ENCODE measurements at places on chromosomes 4 and X.
A peak's percentile ranks its signal among the peaks of the same experiment; 100 is the strongest.

DNA sequence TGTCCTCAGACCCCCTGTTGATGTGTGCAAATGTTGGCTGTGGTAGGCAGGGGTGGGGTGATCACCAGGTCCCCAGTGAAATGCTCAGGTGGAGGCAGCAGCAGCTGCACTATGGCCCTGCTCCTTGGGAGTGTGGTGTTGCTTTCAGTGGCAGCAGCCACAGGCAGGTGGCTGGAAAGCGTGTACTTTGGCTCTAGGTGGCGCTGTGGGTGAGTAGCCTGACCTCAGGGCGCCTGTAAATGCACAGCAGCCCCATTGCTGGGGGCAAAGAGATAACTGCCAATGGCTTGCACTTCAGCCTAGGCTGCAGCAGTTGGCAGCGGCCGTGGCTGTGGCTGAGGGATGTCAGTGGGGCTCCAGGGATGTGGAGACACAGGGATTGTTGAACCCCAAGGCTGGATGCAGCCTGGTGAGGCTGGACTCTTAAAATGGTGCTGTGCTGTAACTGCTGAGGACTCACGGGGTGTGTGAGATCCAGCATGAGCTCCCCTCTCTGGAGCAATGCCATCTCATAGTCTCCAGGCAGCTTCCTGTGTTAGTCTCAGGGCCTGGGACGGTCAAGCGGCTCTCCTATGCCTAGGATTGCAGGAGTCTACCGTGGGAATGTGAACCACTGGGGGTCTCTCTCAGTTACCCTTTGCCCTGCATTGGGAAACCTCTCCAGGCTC lies 421.7 kb upstream of the HTR2C start:
- DNase-seq: no peak

- no peak for DNase-seq
These were observed 84.8 kb upstream of the C1QTNF7 start for GRCh38 chr4:15343000-15343399.

DNA sequence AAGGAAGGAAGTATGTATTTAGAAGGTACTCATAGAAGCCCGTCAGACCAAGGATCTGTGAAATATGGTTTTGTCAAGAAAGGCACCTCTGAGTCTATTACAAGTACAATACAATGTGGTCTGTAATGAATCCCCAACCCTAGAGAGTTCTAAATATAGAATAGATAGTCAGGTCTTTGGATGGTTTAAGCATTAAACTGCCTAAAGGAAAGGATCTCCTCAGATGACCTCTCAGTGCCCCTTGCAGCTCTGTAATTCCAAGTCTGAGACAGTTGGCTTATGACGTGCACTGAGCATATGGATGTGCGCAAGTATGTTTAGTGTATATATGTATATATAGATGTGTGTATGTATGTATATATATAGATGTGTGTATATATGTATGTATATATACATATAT lies 62.0 kb downstream of the CCSER1 start:
- DNase-seq: no peak

DNA sequence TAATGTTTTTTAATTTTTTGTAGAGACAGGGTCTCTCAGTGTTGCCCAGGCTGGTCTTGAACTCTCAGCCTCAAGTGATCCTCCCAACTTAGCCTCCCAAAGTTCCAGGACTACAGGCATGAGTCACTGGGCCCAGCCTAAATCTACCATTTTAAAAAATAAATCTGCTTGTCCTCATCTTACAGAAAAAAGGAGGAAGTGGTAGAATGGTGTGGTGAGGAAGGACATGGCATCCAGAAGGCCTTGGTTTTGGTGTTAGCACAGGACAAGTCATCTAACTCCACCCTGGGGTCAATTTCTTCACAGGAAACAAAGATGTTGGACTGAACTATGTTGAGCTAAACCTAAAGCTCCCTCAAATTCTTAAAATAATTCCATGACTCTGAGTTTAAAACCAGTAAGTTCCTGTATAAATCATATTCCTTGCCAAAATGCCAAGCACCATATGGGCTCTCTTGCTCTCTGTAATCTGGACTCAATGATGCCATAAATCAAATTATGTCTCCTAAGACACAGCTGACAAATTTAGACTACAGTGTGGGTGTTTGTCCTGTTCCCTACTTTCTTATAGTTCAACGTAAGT lies 253.9 kb upstream of the NOCT start:
- no peak for DNase-seq

DNA sequence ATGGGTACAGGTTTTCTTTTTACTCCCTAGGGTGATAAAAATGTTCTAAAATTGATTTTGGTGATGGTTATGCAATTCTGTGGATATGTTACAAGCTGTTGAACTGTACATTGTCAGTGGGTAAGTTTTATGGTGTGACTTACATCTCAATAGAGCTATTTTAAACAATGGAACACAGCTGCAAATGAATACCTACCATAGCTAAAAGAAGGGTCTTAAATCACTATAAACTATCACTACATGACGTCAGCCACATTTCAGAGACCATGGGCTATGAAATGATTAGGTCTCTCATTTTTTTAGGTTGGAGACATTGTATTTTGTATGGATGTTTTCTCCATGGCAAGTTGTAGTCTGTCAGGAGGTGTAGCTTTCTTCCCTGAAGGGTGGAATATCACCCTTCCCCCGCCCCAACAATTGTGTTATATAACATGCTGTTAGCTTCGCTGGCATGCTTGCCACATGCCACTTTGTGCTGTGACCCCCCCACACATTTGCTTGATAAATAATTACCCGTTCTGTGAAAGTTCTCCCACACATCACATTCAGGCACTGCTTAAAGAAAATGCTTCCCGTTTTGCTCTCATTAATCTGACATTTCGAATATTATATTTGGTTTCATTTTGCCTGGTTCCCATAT lies 159.7 kb downstream of the ARHGAP10 start:
- no peak for DNase-seq

DNA sequence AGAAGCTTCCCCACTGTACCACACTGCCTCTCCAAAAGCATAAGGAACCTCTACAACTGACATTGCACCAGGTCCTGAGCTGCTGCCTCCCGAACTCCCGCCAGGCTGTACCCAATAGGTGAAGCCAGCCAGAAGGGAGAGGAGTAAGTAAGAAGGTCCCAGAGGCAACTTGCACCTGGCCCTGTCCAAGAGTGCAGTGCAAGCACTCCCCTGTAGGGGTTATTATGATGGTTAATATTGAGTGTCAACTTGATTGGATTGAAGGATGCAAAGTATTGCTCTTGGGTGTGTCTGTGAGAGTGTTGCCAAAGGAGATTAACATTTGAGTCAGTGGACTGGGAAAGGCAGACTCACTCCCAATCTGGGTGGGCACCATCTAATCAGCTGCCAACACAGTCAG lies 879.3 kb upstream of the SLIT2 start:
- DNase-seq: no peak

DNA sequence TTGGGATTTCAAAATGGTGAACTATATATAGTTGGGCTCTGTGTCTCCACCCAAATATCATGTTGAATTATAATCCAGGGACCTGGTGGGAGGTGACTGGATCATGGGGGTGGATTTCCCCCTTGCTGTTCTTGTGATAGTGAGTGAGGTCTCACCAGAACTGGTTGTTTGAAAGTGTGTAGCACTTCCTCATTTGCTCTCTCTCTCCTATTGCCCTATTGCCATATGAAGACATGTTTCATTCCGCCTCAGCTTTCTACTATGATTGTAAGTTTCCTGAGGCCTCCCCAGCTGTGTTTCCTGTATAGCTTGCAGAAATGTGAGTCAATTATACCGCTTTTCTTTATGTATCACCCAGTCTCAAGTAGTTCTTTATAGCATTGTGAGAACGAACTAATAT lies 545.6 kb downstream of the TRAM1L1 start:
- DNase-seq: no peak

DNA sequence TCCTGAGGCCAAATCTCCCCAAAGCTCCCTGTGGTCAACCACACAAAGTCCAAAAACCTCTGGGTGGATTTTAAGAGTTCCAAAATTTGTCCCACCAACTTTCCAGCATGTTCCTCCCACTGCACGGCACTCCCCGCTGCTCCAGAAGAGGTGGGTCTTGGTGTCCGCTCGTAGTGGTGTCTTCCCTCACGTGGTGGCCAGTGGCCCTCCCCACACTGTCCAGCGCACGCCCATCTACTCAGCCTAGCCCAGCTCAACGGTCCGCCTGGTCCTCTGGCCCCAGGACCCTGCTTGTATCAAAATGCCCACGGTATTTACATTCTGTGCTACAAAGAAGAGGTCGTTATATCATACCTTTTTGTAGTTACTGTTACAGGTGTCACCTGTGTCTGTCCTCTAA lies 83.5 kb downstream of the NSUN7 start:
- no peak for DNase-seq

DNA sequence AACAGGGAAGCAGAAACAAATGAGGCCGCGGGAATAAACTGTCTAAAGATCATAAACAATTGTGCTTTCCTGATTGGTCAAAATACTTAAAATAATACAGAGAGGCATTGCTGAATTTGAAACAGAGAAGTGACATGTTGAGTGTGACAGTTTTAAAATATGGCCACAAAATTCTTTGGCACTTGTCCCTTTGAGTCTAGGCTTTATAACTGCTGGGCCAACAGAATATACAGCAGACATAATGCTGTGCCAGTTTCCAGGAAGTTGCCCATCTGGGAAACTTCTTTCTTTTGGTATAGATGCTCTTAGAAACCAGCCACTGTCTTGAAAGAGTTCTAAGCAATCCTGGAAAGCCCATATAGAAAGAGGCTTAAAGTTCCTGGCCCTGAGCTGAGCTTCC lies 668.4 kb downstream of the CENPC start:
- no peak for DNase-seq

- DNase-seq: no peak
These were observed 9.1 kb upstream of the MAGED4B start for GRCh38 chrX:52078131-52078530.

DNA sequence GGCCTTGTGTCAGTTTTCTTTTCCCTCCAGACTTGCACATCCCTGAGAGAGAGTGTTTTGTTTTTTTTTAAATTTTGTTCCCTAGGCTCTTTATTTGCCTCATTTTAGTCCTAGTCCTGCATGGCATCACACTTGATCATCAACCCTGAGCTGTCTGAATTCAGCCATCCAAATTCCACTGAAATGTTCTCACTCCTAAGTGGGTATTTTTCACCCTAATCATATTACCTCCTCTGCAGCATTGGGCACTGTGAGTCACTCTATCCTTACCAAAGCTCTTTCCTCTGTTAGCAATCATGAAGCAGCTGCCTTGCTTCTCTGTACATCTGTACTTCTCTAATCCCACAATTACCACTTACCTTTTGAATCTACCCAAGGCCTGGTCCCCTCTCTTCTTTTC lies 356.6 kb upstream of the MAGEB2 start:
- no peak for DNase-seq

GRCh38 chr4:168604496-168605373 lies 107.9 kb downstream of the PALLD start:
- DNase-seq: peak; percentile 68
